ENCODE measurements at places on chromosomes 7 and 10. TPM values are rescaled to one million over a fixed set of nuclear protein-coding genes. Genes with fewer than 3 reads are reported as not detected.

The MAPK8 gene
- 59.4 TPM for total RNA-seq

The ZNF804B gene
- total RNA-seq = not detected

The WEE2 gene
- not detected for total RNA-seq

The FFAR4 gene
- total RNA-seq = not detected

The ACSM6 gene
- total RNA-seq = not detected

The INMT gene
- total RNA-seq = not detected

The C10orf95 gene
- total RNA-seq = 10.3 TPM

The MMP21 gene
- total RNA-seq = not detected

The AIFM2 gene
- total RNA-seq = 11.6 TPM

The AGMO gene
- total RNA-seq = not detected

The SYCE1 gene
- not detected for total RNA-seq

The PRKG1 gene
- total RNA-seq = 0.17 TPM

The ASZ1 gene
- total RNA-seq = not detected

The REEP3 gene
- 45.9 TPM for total RNA-seq

The VSIR gene
- total RNA-seq = 8.6 TPM

The UCMA gene
- not detected for total RNA-seq

The RAMP3 gene
- total RNA-seq = not detected

The PLAC9 gene
- not detected for total RNA-seq

The SLC29A4 gene
- 8.2 TPM for total RNA-seq

The GPNMB gene
- total RNA-seq = 10.6 TPM

The ARHGAP22 gene
- total RNA-seq = 24.5 TPM

The MYOZ1 gene
- 1.1 TPM for total RNA-seq

The HABP2 gene
- not detected for total RNA-seq

The MBLAC1 gene
- 3.7 TPM for total RNA-seq

The GSDME gene
- total RNA-seq = 42.8 TPM

The GIMAP7 gene
- not detected for total RNA-seq

The ACTR3C gene
- total RNA-seq = 22.1 TPM

The TSPAN15 gene
- total RNA-seq = 26.4 TPM

The CDK13 gene
- 36.0 TPM for total RNA-seq

The SLC18A2 gene
- 0.72 TPM for total RNA-seq

Measured in epithelial cell of proximal tubule (primary cell).